Posterior vena cava (tissue), 2 donors: ENCODE measurements at places on chromosomes 6 and 20. TPM values are rescaled to one million over a fixed set of nuclear protein-coding genes. Genes with fewer than 3 reads are reported as not detected.

DNA sequence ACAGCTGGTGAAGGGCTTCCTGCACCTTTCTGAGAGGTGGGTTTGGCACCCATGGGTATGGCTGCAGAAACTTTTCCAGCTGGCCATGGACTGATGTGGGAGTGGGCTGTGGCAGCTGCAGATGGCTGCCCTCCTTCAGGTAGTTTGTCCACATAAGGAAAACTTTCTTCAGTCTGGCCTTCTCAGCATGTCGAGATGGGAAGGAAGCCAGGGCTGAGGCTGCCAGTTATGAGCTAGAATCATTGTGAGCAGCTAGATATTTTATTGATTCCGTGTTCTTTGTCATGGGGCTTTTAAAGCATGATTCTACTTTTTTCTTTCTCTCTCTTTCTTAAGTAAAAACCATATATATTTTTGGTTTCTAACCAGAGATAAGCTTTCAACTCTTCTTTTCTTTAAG is 16.6 kb downstream of the NKX2-4 start:
- no peak for DNase-seq

DNA sequence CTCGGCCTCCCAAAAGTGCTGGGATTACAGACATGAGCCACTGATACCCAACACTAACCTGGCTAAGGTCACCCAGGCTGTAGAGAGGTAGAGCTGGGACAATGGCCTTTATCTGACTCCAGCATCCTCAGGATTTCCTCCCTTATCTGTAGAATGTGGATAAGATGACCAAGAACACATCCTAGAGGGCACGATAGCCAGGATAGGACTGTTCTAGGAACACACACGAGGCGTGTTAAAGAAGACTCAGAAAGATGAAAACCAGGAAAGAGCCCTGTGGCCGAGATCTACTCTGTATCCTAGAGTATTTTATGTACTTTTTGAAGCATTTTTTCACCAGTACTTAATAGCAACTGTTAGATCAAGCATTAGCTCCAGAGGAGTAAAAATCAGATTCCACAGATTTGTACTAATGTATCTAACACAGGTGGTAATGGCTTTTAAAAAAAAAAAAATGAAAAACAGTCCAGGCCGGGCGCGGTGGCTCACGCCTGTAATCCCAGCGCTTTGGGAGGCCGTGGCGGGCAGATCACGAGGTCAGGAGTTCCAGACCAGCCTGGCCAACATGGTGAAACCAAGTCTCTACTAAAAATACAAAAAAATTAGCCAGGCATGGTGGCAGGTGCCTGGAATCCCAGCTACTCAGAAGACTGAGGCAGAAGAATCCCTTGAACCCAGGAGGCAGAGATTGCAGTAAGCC is 17.3 kb downstream of the PPP1R10 start:
- DNase-seq, result peak; percentile 13

DNA sequence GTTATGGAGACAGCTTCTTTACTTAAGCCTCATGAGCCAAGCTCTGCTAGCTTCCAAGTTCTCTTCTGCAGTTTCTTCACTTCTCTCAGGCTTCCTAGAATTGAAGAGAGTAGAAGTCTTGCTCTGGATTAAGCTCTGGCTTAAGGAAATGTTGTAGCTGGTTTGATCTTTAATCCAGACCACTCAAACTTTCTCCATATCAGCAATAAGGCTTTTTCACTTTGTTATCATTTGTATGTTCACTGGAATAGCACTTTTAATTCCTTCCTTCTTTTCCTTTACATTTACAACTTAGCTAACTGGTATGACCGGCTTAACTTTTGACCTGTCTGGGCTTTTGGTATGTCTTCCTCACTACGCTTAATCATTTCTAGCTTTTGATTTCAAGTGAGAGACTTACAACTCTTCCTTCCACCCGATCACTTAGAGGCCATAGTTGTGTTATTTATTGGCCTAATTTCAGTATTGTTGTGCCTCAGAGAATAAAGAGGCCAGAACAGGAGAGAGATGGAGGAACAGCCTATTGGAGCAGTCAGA is 236.6 kb upstream of the BMP2 start:
- no peak for DNase-seq

- no peak for DNase-seq
These were observed 151.1 kb upstream of the BMP2 start for GRCh38 chr20:6616421-6616820.

- DNase-seq, result no peak
These were observed 381.8 kb downstream of the CENPW start for GRCh38 chr6:126721581-126722160.

GRCh38 chr20:63124092-63124781 is 91.7 kb downstream of the YTHDF1 start:
- DNase-seq, result peak; percentile 51

GRCh38 chr6:124494956-124495664 is 467.1 kb upstream of the RNF217 start:
- no peak for DNase-seq

DNA sequence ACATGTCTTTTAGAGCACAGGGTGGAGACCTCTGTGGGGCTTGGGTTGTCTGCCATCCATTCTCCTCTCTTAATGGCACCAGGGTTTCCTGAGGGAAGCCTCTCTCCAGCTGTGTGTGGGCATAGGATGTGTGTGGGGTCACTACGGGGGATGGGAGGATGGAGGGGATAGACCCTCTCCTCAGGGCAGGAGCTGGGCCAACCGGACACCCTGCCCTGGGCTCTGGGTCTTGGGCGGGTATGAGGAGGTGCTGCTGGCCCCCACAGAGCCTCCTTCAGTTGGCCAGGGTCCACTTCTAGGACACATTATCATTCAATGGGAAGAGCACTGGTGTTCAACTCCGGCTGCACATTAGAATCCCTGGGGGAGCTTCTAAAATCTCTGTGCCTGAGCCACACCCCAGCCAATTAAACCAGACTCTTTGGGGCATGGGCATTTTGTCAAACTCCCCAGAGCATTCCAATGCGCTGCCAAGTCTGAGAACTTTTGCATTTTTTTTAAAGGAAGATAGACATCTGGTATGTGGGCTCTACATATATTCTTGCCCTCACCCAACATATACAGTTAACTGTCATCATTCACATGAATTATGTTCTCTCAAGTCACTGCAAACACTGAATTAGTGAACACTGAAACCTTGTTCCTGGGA is 38.5 kb downstream of the TRAM2 start:
- no peak for DNase-seq

GRCh38 chr6:12371641-12372146 is 81.5 kb downstream of the EDN1 start:
- DNase-seq, result no peak

The SIM1 gene
- total RNA-seq, result not detected

The POFUT1 gene
- 34.6 TPM for total RNA-seq
